ENCODE measurements at places on chromosomes 11 and 22.
A peak's percentile ranks its signal among the peaks of the same experiment; 100 is the strongest.

DNA sequence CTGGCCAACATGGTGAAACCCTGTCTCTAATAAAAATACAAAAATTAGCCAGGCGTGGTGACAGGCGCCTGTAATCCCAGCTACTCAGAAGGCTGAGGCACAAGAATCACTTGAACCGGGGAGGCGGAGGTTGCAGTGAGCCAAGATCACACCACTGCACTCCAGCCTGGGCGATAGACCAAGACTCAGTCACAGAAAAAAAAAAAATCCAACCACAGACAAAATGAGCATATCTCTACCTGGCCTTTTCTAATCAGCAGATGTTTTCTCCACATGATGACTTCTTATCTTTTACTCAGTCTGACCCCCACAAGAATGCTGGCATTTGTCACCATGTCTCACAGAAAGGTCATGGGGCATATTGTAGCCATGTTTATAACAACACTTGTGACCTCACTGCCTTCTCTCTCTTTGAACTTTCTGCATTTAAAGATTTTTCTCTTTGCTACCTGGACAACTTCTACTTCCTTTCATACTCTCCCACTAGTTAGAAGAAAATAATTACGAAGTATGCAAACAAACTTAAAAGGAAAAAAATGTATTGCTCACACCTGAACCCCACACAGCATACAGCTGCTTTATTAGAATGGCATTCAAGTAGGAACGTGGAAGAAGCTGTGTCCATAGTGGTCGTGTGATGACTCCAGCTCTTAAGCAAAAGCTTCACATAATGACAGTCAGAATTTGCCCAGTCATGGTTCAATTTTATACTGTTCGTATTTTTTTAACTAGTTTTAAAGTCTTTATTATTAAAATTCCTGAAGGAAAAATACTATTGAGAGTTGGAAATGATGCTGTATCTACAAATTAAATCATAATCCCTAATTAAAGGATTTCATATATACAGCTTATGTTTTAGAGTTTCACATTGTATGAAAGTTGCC, 65.4 kb downstream of the ZC3H12C start:
- no peak for DNase-seq

- no peak for DNase-seq
Observed at GRCh38 chr22:30909306-30909705, 59.3 kb downstream of the MORC2 start.

DNA sequence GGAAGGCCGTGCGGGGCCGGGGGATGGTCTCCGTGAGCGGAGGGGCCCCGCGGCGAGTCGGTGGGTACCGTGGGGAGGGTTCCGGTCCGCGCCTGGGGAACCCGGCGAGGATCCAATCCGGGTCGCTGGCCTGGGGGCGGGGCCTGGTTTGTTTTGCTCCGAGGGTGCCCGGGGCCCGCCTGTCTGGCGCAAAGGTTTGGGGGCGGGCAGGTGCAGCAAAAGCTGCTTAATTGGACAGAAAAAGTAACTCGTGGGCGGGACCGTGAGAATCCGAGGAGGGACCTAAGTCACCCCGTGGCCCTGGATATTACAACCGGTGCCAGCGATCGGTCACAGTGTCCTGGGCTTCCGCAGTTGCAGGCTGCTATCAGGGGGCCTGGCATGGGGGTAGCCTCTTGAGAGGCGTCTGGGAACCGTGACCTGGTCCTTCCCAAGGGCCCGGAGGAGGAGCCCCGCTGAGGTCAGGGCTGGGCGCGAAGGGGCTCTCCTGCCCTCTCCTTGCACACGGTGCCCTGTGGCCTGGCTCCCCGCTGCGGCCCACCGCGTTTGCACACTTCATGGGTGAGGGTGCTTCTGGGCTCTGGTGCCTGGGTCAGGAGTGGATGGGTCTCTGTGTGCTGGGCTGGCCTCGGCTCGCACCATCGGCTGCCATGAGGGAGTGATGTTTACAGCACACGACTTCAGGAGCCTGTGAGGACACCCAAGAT, 1.4 kb downstream of the PNPLA2 start:
- peak; percentile 85 for DNase-seq

- no peak for DNase-seq
Observed at GRCh38 chr11:77175021-77175842, 47.2 kb downstream of the MYO7A start.

- DNase-seq = no peak
Observed at GRCh38 chr11:79121351-79121750, 319.5 kb downstream of the TENM4 start.

GRCh38 chr11:45676522-45677095, 11.2 kb upstream of the CHST1 start:
- no peak for DNase-seq

GRCh38 chr22:27273436-27273835, 528.1 kb downstream of the MN1 start:
- no peak for DNase-seq

DNA sequence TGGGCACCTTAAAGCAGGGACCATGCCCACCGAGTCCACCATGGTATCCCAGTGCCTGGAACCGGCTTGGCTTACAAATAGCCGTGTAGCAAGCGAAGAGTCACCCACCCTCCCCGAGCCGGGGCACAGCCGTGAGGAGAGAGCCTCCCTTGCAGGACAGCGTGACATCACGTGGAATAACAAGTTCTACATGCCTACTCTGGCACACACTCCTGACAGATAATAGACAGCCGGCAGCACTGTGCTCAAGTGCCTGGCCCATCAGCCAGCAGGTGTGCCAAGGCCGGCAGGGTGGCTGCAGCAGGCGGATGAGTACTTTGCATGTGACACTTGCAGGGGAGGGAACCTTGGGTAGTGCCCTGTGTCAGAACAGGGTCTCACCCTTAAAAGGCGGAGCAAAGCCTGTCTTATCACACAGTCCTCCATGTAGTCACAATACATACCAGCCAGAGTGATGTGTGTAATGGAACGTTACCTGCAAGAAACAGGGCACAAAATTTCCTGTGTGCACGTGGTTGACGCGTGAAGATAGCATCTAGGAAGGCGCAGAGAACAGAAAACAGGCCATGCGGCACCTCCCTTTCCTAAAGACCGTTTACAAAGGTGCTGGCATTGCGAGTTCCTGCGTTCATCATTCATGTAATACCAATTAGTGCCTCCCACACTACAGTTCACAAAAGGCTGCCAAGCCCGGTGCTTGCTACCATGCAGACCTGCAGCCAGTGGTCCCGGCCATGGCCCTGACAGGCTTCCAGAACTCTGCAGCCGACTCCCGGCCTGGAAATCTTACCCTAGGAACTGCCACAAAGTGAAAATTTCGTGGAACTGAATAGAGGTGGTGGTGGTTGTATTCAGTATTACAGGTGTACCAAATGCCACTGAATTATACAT, 16.4 kb downstream of the TOM1 start:
- no peak for DNase-seq

DNA sequence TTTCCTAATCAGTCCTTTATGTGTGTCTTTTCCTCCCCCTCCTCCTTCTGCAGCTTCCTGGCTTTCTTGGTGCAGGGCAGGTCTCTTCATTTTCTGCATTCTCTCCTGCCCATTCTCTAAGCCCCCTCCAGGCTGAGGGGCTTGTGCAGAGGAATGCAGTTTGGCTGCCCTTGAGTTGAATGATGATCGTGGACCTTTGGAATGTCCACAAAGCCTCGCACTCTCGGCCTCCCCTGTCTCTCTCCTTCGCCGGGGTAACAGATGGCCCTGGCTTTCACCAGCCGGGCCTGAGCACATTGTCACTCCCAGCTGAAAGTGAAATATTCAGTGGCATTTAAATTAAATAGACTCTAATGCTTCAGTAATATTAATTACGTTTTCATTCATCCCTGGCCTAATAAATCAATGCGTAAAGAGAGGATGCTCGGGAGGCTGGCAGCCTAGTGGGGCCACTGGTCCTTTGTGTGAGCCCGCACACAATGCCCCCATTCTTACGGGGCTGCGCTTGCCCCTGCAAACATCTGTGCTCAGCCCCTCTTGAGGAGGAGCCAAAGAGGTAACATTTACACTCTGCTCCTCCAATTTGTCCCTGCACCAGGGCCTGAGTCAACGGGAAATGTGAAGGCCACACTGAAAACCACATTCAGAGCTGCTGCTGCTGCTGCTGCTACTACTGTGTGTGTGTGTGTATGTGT, 64.9 kb upstream of the PAX6 start:
- DNase-seq = no peak
